ENCODE measurements at places on chromosomes 1 and 21.

DNA sequence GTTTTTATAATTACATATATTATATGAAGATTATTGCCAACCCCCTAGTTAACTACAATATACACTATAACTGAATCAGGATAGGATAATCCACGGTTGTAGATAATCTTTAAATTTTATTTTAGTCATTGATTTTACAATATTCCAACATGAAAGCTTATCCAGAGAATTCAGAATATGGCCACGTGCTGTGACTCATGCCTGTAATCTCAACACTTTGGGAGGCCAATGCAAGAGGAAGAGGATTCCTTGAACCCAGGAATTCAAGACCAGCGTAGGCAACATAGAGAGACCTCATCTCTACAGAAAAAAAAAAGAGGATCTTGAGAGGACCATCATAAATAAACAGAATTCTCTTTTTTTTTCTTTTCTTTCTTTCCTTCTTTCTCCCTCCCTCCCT lies 119.6 kb upstream of the CACYBP start:
- no peak for DNase-seq

DNA sequence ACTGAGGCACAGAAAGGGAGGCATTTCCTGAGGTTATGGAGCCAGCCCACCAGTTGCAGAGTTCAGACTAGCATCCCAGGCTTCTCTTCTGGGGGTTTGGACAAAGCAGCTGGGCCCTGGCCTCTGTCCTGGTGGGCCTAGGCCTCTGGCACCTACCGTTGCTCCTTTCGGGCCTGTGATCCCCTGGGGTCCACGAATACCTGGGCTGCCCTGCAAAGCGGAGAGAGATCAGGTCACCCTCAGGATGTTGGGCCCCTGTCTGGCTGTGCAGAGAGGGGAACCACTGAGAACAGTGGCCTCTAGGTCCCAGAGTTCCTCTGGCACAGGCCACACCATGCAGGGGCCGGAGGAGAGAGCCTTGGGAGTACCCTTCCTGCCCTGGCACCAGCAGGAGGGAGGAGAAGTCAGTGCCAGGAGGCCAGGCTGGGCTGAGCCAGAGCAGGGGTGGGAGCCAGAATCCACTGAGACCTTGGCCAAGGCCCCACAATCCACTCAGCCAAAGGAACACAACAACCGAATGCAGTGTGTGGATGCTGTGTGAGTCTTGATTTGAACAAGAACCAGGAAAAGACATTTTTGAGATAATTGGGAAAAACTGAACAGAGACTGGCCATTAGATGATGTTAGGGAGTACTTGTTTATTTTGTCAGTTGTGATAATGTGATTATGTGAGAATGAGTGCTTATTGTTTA lies 8.9 kb downstream of the COL9A2 start:
- peak; percentile 68 for DNase-seq

GRCh38 chr1:173329726-173330125 lies 122.6 kb upstream of the TNFSF4 start:
- DNase-seq, result no peak

DNA sequence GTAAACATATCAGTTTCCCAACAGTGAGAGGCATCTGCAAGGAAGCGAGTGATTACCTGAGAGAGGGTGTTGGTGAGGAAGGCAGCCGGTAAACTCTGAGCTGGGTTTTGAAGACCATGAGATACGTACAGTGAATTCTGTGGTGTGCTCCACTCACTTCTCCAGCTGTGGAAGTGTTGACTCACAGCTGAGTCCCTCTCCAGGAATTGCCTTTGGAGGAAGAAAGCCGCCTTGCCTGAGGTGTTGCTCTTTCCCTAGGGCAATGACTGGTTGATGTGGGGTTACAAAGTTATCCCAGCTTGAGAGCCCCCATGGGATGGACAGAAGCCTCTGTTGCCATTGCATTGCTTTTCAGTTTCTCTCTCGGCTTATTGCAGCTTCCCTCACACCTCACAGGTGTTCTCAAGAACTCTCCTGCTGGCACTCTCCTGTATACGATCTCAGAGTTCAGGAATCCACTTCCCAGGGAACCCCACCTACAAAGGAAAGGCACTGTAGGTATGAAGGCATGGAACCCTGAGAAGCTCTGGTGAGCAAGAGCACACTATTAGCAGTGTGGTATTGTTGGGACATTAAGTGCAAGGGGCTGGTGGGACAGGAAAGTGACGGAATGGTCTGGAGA lies 10.8 kb downstream of the NHLH1 start:
- DNase-seq, result no peak

GRCh38 chr1:233337505-233337904 lies 10.0 kb downstream of the MAP3K21 start:
- no peak for DNase-seq

DNA sequence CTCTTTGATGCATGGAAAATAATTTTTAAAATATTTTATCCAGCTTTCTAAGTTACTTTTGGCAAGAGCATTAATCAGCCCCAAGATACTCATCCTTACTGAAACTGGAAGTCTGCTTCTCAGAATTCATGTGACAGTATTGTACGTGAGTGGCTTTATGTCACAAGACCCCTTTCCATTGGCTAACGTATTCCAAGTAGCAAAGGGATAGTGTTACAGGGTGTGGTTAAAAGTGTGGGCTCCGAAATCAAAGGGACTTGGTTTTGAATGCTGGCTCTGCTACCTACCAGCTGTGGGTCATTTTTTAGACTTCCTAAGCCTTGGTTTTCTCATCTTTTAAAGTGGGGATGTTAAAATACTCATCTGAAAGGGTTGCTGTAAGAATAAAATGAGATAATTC lies 91.7 kb downstream of the RHOU start:
- no peak for DNase-seq

GRCh38 chr1:227748496-227749182 lies 13.4 kb downstream of the SNAP47 start:
- DNase-seq, result no peak

DNA sequence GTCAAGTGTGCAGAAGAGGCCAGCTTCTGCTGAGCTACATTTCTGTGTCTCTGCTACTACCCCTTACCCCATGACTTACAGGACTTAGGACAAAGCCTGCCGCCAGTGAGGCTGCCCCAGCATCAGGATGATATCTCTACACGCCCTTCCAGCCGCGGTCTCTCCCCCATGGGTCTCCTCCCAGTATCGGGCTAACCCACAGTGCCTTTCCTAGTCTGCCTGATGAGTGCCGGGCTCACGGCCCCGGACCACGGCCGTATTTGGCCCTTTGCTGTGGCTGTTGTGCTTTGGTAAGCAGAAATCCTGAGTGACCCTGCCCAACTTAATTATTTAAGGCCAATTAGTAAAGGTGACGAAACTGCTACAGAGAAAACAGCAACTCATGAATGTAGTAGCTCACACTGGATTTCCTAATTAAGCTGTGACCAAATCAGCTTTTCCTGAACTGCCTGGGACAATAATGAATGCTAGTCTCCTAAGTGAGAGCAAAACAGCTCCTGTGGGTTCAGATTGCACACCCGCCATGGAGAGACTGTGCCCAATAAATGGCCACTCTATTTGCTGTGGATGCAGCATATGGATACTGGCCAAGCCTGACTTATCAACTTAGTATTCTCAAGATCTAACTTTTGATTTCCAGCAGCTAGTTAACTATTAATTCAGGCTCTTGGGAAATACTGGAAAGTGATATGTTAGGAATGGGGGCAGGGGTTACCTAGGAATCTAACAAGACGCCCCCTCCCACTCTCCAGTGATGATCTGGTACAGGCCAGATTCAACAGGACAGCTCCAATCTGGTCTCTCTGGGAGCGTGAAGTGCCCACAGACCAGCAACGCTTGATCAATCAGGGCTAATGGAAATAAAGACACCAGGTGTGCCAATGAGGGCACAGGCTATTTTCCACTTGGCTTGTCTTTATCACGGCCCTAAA lies 123.3 kb upstream of the IFFO2 start:
- DNase-seq, result no peak

DNA sequence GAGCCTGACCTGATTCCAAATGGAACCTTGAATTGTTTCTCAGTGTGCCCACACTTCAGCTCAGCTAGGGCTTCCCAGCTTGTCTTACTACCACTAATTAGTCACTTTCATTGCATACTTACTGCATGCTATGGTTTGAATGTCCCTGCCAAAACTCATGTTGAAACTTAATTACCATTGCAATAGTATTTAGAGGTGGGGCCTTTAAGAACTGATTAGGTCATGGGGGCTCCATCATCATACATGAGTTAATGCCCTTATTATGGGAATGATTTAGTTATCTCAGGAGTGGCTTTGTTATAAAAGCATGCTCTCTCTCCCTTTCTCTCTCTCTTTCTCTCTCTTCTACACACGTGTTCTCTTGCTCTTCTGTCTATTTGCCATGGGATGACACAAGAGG lies 68.3 kb downstream of the NENF start:
- DNase-seq, result no peak

DNA sequence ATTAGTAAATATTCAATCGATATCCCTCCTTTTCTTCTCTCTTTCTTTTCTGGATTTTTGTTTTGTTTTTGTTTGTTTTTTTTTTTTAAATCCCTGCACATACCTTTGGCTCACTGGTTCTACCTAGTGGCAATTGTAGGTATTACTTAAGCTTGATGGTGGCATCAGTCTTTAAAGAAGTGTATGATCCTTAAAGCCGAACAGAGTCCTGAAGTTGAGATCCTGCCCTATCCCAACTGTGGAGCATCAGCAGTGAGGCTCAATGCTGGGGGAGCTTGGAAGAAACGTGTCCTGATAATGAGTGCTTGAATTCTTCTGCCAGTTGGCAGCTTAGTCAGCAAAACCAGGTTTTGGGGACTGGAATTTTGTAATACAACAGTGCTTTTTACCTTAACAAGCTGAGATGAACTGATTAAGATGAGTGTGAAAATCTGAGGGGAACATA lies 60.8 kb downstream of the FASLG start:
- no peak for DNase-seq

- DNase-seq, result no peak
Measured at GRCh38 chr21:19577381-19577780, 1173.8 kb upstream of the TMPRSS15 start.

GRCh38 chr21:32844653-32845436 lies 73.3 kb upstream of the PAXBP1 start:
- no peak for DNase-seq

GRCh38 chr21:41008351-41008750 lies 159.6 kb upstream of the BACE2 start:
- DNase-seq, result no peak

GRCh38 chr1:47930210-47930840 lies 66.9 kb downstream of the TRABD2B start:
- no peak for DNase-seq

GRCh38 chr1:243903041-243903440 lies 53.0 kb upstream of the AKT3 start:
- no peak for DNase-seq

GRCh38 chr21:37451446-37451845 lies 84.9 kb downstream of the DYRK1A start:
- DNase-seq, result no peak

DNA sequence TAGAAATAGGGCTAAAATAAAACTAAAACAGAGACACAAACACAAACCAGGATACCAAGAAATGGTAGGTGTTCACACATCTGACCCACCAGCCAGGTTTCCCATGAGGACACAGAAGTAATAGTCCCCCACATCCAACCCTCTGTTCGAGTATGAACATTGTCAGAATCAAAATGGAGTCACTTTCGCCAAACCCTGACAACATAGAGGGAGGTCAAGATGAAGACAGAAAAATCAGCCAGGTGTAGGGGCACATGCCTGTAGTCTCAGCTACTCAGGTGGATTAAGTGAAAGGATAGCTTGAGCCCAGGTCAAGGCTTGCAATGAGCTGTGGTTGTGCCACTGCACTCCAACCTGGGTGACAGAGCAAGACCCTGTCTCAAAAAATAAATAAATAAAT lies 3.8 kb downstream of the UBE2G2 start:
- no peak for DNase-seq

GRCh38 chr21:42157606-42158310 lies 61.2 kb upstream of the ABCG1 start:
- no peak for DNase-seq

DNA sequence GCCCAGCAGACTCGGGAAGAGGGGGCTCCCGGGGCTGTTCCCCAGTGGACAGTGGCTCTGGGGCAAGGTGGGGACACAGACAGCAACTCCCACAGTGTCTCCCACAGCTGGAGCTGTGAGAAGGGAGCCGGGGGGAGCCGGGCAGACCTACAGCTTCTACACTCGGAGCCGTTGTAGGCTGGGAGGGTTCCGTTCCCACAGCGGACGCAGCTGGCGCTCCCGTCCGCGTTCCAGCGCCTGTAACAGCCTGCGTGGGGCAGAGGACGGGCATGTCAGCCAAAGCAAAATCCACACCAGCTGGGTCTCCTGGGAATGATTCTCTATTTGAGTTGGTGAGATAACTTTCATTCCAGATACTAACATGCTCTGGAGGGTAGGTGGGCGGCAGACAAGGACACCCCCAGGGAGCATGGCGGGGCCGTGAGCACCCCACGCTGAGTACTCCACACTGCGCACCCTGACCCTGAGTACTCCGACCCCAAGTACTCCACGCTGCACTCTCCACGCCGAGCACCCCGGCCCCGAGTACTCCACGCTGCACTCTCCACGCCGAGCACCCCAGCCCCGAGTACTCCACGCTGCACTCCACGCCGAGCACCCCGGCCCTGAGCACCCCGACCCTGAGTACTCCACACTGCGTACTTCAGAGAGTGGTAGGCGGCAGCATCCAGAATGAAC lies 13.4 kb upstream of the RNF223 start:
- DNase-seq, result peak; percentile 12

GRCh38 chr1:45979074-45979777 lies 153.2 kb downstream of the PIK3R3 start:
- DNase-seq, result no peak

GRCh38 chr1:87902830-87903229 lies 574.1 kb downstream of the LMO4 start:
- peak; percentile 26 for DNase-seq

- DNase-seq, result no peak
Measured at GRCh38 chr1:161390559-161390858, 22.8 kb upstream of the CFAP126 start.

GRCh38 chr1:217140041-217140901 lies 417.0 kb upstream of the ESRRG start:
- no peak for DNase-seq

- no peak for DNase-seq
Measured at GRCh38 chr1:167627865-167628641, 2.0 kb upstream of the RCSD1 start.

DNA sequence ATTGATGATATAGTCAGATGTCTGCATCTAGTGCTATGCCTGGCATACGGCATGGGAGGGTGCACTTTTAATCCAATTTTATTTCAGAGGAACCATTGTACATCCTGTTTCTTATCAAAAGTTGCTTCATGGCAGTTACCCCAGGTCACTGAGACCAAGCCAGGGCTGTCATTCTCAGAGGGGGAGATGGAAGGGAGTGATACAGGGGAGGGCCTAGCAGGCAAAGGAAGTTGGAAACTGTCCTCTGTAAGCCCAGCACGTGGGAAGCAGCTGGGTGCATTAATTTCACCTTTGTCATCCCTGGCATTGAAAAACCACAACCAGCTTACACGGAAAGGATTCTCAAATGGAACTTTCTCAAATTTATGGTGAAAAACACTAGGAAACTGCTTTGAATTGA lies 458.7 kb upstream of the ADAMTS5 start:
- no peak for DNase-seq

GRCh38 chr21:46091118-46091517 lies 6.8 kb upstream of the COL6A2 start:
- no peak for DNase-seq

All from head of caudate nucleus (tissue), 42 donors.